ENCODE measurements at places on chromosomes 2 and 18.

DNA sequence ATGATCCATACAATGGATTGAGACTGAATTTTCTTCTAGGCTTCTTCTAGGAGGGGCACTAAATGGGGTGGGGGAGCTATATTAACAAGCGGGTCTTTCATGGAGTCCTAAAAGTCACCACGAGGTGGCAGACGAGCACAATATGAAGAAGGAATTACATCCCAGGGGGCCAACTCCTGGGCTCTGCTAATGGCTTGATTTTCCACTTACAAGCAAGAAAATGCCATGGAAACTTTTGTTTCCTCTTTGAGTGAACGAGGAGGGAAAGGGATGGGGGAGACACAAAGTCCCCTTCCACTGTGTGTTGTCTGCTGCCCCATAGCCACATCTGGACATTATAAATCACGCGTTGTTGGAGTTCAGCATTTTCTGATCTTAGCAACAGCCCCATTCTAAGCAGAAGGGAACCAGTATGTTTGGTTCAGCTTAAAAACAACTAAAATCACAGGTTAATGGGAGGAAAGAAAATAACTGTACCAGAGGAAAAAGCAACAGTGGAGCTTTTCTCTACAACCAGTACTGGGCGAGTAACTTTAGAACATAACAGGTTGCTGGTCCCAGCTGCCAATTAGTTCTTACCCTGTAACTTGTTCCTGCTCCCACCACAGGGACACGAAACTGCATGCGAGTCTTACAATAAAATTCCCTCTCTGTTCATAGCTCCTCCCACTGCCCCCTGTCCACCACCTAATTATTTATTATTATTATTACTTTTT is 285.0 kb upstream of the PARD3B start:
- DNase-seq: peak; percentile 5

DNA sequence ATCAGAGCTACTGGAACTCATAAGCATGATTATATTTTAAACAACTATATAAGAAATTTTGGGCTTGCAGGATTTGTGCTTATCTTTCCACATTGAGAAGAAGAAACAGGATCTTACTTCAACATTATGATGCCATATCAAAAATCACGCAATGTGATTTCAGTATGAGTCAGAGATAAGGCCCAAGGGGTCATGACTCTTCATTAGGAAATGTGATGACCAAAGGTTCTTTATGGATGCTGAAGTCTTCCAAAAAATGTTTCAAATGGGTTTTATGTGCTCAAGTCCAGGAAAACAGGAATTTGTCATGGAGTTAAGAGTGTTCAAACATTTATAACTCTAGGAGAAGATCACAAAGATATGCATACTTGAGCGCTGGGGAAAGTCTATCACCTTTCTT is 7.8 kb upstream of the SERPINB2 start:
- DNase-seq: no peak

DNA sequence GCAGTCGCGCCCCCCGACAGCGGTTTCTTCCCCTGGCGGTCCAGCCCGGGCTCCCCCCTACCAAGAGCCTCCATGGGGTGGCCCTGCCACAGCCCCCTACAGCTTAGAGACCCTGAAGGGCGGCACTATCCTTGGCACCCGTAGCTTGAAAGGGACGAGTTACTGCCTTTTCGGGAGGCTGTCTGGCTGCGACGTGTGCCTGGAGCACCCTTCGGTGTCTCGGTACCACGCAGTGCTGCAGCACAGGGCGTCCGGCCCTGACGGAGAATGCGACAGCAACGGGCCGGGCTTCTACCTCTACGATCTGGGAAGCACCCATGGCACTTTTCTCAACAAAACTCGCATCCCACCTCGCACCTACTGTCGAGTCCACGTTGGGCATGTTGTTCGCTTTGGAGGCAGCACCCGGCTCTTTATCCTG is 475 bp downstream of the SLC4A1AP start:
- peak; percentile 3 for DNase-seq

GRCh38 chr2:171141320-171141719 is 19.4 kb downstream of the TLK1 start:
- no peak for DNase-seq

DNA sequence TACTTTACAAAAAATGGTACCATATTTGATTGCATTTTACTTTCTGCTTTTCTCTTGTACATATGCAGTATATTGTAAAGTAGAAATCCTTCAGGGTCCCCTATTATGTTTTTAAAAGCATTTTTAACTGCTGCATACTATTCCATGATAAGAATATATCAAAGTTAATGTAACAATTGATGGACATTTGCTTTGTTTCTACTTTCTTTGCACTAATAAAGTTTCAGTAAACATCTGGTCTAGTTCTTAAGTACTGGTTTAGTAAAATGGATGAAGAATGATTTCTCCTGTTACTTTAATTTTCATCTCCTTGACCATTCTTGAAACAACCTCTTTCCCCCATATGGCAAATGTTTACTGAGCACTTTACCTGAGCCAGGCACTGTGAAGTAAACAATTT is 1.7 kb downstream of the MRPS9 start:
- DNase-seq: no peak

DNA sequence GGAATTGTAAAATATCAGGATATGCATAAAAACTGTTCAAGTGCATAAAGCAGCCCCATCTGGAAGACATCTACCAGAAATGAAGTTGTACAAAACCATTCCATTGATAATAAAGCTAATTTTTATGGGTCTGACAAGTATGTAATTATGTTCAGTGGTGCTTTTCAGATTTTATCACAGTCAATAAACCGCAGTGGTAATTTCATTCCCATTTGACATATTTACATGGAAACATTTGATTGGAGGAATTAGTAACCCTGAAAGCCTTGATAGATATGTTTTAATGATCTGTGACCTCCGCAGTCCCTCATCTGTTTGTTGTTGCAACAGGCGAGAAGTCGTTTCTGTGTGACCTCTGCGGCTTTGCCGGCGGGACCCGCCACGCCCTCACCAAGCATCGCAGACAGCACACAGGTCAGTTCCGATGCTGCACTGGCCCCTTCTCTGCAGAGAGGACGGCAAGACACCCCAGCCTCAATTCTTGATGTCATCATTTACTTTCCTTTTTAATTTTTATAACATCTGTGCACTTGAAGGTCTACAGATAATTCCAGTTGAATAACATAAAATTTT is 283.1 kb downstream of the ZNF407 start:
- DNase-seq: no peak

DNA sequence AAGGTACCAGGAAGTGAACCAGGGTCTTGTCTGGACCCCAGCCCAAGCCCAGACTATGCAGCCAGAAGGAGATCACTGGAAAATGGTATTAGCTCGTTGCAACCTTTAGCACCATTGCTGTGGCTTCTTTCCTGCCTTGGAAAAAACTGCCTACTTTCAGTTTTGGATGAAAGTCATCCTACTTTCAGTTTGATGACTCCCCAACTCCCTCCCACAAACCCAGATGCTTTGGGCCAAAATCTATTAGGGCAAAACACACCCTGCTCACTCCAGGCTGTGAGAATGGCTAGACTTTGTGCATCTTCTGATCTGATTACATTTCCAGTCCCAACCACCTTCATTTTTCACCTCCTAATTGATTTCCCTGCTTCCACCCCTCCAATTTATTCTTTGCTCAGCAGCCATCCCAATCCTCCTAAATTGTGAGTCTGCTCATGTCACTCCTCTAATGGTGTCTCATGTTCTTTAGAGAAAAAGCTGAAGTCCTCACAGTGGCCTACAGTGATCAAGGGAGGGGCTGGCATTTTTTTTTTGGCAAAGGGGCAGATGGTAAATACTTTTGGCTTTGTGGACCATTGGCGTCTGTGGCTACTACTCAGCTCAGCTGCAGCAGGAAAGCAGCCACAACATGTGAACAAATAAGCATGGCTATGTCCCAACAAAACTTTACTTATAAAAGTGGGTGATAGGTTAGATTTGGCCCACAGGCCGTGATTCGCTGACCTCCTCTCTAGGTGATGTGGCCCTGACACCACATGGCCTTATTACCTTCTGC is 368.7 kb downstream of the SLC4A3 start:
- no peak for DNase-seq

GRCh38 chr2:96847586-96847985 is 3.8 kb upstream of the ANKRD23 start:
- DNase-seq: no peak

GRCh38 chr18:33440060-33441043 is at the start of gene CCDC178:
TSS of gene CCDC178 (minus strand) at chr18:33440721. CDS start at chr18:33412088, 28,633 bp downstream.
- no peak for DNase-seq

DNA sequence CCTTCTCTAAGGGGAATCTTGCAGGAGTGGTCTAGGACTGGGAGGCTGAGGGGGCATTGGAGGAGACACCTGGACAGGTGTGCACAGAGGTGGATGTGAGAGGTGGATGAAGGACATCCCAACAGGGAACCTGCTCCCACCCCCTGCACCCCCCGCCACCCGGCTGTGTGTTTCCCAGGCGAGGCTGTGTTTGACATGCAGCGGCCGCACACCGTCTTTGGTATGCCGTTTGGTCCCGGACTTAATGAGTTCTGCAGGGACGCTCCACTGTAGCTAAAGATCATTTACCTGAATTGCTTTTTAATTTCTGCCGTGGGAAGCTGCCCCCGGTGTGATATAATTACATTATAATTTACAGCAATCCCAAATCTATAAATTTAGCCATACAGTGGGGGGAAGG is 87.3 kb downstream of the GLI2 start:
- no peak for DNase-seq

DNA sequence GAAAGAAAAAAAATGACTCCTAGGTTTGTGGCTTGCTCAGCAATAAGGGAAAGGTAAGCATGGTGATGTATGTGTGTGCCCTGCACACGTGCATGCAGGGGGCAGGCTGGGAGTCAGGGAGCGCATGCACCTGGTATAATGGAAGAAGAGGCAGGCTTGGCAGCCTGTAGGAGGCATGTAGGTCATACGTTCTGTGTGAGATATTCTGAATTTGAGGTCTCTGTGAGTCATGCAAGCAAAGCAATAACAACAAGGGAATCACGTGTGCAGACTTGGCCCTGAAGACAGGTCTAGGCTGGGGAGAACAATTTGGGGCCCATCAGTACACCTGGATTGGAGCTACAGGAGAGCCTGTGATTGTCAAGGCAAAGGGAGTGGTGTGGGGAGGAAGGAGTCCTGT is 94.5 kb upstream of the TTC39C start:
- DNase-seq: no peak

GRCh38 chr2:73089270-73090030 is 17.9 kb upstream of the SFXN5 start:
- no peak for DNase-seq

GRCh38 chr2:233211548-233211895 is 40.0 kb upstream of the ATG16L1 start:
- no peak for DNase-seq

DNA sequence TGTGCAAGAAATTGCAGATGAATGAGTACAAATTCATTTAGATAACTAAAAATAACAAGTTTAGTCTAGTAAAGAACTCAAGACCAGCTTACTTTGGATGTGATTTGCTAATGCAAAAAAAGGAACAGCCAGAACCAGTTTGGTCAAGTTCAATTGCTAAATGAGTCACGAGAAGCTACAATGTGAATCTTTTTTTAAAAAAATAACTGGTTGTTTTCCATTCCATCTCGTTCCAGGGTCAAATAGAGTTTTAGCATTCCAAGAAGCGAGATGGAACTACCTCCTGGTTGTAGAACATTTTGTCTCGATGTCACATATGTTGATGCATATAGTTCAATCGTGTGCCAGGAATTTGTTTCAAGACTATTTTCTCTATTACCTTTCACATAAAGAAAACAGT is 65.0 kb upstream of the IKZF2 start:
- DNase-seq: no peak

DNA sequence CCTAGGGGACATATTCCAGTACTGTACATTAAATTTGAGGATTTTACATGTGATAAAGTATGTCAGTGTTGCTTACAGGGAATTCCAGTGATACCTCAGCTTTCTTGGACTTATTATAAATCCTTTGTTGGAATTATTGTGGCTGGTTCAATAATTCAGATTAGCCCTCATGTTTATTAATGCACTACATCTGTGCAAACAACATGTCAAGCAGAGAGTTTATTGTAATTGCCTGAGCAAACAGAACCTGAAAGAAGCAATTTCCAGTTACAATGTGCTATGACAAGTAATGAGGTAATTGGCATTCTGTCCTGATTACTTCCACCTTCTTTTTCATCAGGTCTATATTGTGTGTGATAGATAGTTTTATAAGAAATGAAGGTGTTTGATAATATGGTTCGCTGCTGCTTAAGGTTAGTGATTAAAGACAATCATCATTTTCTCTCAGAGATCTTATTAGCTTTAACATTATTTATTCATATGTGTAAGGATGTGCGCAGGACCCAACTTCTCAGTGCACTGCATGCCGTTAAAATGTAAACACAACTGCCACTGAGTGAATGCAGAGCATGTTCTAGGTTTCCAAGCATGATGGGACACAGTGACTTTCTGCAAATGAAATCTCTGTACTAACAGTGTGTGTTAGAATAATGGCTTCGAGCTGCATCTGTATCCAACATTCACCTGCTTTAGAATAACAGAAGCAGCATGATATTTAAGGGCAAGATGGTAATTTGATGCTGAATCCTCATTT is 973.7 kb upstream of the POU3F3 start:
- DNase-seq: no peak

DNA sequence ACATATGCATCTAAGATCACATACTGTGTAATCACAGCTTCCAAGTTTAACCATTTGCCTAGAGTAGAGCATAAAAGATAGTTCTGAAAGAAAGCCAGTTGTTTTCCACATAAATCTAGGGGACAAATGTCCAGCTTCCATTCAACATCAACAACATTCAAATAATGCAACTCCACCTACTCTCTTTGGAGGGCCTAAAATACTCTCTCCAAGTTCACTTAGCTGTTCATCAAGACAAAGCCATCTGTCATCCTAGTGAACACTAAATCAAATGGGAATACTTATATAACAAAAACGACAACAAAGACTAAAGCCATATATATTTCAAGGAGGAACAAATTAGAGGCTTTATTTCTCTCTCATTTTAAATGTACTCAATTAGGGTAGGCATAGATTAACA is 221.5 kb upstream of the CDH2 start:
- DNase-seq: no peak

DNA sequence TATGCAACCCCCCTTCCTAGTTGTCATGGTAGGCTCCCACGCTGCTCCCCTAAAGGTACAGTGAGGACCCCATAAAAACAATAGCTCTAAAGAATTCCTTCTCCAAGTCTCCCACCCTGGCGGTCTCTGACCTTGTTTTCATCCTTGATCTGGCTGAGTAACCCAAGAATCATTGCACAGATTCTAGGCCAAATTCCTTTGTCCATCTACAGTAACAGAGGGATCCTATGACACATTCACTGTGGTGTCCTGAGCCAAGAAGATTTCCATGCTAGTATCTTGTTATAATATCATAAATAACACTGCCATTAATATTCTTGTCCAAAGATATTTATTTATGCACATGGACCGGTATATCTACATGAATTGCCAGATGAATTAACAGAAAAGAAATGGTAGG is 240.2 kb downstream of the CYP26B1 start:
- no peak for DNase-seq

All from activated T-cell treated with anti-CD3 and anti-CD28 coated beads for 1 hour (primary cell).